ENCODE measurements at places on chromosomes 2 and 18. TPM values are rescaled to one million over a fixed set of nuclear protein-coding genes. Genes with fewer than 3 reads are reported as not detected.

PRLH gene
- total RNA-seq = not detected

ASTL gene
- total RNA-seq = not detected

SCN2A gene
- 0.22 TPM for total RNA-seq

BOK gene
- 69.9 TPM for total RNA-seq

ASPRV1 gene
- total RNA-seq = 1.5 TPM

AKAIN1 gene
- total RNA-seq = 2.9 TPM

UGT1A5 gene
- total RNA-seq = not detected

CENPA gene
- total RNA-seq = 0.66 TPM
